BJ (cell line): ENCODE measurements at places on chromosomes 6 and 20.
A peak's percentile ranks its signal among the peaks of the same experiment; 100 is the strongest.

DNA sequence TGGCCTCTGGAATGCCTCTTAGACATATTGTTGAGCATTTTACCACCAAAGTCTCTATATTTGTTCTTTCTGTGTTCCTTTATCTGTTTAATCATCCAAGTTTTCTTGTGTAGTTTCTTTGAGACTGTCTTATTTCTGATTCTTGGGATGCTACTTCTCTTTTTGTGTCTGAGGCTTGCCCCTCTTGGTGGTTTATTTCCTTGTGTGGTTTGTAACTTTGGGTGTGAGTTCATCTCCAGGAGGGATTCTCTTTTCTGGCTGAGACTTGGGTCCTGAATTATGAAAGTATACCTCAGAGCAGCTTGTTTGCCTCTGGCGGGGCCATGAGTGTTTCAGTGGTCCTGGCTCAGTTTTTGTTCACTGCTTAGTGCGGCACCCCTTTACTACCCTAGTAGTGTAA lies 33.9 kb downstream of the PPARD start:
- DNase-seq = no peak

- DNase-seq = no peak
Measured at GRCh38 chr20:45444050-45444449, 25.5 kb upstream of the WFDC2 start.

DNA sequence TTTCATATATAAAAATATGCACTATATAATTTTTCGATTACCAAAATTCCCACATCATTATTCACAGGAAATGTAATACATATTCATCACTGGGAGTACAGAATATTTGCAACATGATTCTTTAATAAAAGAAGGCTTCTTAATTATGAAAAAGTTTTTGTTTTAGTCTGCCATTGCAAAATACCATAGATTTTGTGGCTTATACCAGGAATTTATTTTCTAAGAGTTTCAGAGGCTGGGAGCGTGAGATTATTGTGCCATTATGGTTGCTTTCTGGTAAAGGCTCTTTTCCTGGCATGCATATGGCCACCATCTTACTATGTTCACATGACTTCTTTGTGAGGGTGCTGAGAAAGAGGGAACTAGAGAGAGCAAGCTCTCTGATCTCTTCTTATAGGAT lies 306.9 kb upstream of the ADGRB3 start:
- no peak for DNase-seq

DNA sequence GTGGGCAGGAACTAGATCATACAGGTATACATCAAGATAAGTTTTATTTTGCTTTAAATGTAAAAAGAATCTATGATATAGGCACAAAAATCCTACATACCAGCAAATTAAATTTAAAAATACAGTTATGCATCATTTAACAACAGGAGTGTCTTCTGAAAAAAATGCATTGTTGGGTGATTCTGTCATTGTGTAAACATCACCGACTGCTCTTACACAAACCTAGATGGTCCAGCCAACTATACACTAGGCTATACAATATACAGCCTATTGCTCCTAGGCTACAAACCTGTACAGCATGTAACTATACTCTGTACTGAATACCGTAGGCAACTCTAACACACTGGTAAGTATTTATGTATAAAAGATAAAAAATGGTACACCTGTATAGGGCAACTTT lies 139.4 kb downstream of the RNGTT start:
- no peak for DNase-seq

DNA sequence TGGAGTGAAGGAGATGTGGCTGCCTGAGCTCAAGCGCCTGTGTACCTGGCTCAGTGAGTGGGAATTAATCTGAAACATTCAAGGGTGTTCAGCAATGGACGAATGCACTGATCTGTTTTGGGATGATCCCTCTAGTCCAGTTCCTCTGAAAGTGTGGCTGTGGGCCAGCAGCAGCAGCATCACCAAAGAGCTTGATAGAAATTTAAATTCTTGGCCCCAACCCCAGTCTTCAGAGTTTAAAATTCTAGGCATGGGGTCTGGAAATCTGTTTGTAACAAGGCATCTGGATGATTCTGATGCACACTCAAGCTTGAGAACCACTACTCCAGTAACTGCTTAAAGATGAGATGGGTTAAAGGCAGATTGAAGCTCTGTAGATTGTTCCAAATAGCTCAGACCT lies 59.2 kb downstream of the STMND1 start:
- DNase-seq = no peak

- DNase-seq = no peak
Measured at GRCh38 chr20:37314099-37314498, 24.6 kb downstream of the MANBAL start.

- no peak for DNase-seq
Measured at GRCh38 chr6:133055441-133055966, 185.7 kb upstream of the EYA4 start.

DNA sequence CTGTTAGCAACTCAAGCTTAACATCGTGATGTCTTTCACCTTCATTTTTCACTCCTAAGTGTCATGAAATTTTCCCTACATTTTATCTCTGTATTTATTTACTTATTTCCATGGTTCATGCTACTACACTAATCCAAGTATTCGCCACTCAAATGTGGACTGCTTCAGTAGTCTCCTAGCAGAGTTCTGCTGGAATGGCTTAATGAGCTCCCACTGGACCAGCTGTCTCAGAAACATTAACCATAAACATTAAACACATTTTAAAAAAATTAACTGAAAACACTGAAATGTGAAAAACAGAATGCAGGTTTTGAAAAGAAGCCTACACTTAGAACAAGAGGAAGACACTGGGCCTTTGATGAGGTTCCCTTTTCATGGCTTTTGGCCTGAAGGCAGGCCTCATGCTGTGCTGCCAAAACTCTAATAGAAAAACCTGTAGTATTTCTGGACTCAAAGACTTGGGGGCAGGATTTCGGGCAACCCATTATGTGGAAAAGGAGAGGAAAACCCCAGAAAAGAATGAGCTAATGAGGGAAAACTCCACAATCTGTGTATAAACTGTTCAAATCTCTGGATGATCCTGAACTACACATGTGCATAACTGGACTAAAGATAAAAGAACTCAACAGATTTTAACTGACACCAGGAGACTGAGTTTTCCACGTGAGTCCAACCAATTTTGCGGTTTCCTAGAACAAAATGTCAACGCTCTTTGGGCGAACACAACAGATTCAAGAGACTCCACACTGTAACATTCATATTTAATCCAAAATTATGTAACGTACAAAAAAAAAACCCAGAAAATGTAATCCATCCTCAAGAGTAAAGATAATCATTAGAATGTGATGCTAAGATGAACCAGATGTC lies 33.0 kb downstream of the SAMD3 start:
- DNase-seq = no peak

DNA sequence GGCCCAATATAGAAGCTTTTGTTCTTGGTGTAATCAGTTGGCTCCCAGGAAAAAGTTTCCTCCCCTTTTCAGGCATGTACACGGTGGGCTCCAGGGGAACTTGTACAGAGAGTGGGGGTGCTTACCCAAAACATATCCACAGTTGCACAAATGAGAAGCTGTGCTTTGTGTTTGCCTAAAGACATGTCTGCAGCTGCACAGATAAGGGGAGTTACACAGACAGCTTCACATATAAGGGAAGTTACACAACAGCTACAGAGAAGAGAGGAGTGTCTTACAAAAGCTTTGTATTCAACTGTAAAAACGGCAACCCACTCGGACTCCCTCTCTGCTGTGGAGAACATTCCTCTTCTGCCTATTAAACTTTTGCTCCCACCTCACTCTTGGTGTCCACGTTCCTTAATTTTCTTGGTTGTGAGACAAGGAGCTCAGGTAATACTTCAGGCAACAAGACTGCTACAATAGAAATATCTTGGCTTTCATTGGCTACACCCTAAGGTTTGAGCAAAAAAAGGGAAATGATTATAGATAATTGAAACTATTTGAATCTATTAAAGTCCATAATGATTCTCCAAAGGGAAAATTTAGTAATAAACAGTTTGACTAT lies 7.4 kb upstream of the PNRC1 start:
- DNase-seq = no peak

- no peak for DNase-seq
Measured at GRCh38 chr20:43666376-43667328, at the start of gene MYBL2. MYBL2 (plus strand) TSS chr20:43667114; CDS start chr20:43667284, 170 bp downstream.

DNA sequence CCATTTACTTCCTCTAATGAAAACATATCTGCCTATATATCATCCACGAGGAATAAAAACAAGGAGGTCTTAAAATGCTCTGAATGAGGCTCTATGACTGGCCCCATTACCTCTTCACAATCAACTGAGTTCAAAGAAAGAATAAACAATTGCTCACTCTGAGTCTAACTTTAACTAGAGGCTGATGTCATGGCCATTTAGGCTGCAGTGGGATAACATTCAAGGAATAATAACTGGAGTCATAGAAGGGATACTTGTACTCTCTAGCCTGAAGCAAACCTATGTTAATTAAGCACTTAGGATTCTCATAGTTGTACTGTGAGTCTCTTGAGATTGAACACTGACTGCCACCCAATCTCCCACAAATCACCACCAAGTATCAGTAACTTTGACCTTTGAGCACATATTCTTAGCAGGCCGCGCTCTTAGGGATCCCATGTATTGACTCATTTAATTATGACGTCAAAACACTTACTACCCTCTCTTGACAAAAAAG lies 70.2 kb downstream of the PERP start:
- no peak for DNase-seq

- DNase-seq = no peak
Measured at GRCh38 chr6:85136310-85136709, 313.6 kb upstream of the NT5E start.

GRCh38 chr6:167095888-167096287 lies 27.0 kb upstream of the CCR6 start:
- no peak for DNase-seq

DNA sequence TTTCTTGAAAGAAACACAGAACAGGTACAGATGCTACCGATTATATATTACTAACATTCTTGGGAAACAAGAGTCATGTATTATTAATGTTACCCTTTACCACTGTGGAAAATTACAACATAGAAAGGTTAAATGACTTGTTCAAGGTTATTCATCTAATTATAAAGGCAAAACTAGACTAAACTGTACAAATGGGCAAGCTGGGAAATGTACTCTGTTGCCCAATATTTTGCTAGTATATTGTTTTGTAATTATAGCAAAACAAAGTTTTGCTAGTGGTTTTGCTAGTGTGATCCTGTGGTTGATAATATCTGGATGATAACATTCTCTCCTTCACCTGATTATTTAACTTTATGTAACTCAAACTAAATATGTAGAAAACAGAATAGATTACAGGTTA lies 96.5 kb downstream of the TINAG start:
- DNase-seq = no peak

- DNase-seq = no peak
Measured at GRCh38 chr6:42236682-42237473, 19.2 kb upstream of the MRPS10 start.

GRCh38 chr6:56528412-56528841 lies 114.3 kb downstream of the DST start:
- peak; percentile 90 for DNase-seq

GRCh38 chr6:148288541-148288940 lies 54.1 kb upstream of the SASH1 start:
- no peak for DNase-seq

DNA sequence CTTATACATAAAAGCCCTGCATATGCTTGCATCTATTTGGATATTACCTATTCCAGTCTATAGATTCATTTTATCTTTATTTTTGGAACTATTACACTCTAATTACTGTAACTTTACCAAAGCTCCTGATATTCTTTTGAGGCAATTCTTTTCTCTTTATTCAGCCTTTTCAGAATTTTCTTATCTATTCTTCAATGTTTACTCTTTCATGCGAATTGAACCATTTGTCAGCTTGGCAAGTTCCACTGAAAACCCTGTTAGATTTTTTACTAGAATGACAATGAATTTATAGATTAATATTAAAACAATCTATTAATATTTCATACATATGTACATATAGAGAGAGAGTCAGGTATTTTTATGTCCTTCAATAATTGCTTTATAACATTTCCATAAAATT lies 554 bp upstream of the MEP1A start:
- no peak for DNase-seq

DNA sequence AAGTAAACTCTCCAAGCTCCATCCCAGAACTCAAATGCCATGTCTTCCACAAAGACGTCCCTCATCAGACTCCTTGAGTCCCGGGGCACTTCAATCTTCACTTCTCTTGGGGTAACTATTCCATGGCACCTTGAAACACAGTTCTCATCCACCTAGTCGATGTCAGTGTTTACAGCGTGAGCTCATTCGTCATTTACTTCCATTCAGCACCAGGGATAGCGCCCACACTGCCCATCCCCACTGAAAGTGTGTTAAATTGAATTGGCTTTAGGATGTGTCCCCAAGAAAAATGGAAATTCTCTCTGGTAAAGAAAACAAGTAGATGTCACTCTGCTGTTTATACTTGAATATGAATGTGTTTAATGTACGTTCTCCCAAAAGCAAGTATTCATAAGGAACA lies 31.3 kb downstream of the KCNK15 start:
- no peak for DNase-seq

- DNase-seq = peak; percentile 43
Measured at GRCh38 chr6:16388488-16388887, 150.1 kb downstream of the GMPR start.

GRCh38 chr20:611047-611842 lies 1.1 kb upstream of the TCF15 start:
- DNase-seq = no peak

DNA sequence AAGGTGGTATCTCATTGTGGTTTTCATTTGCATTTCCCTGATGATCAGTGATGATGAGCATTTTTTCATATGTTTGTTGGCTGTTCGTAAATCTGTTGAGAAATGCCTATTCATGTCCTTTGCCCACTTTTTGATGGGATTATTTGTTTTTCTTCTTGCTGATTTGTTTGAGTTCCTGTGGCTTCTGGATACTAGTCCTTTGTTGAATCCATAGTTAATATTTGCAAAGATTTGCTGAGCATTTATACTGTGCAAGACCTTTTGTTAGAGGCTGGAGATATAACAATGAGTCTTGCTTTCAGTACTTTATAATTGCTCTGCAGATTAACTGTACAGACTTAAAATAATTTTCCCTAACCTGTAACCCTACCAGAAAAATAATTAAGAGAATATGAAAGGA lies 35.6 kb downstream of the PDE7B start:
- DNase-seq = no peak

DNA sequence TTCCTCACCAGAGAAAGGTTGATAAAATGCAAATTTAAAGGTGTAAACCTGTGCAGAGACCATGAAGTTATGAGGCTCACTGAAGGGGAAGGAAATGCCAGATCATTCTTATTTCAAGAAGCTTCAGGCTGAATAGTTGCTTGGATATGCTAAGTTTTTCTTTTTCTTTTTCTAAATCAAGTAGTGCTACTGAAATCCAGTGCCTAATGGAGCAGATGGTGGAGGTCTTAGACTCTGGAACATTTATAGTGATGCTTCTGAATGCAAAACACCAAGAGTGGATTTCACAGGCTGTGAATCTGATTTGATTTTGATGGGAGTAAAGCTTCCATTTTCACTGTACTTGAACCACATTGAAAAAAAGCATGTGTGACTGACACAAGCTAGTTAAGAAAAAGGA lies 151.2 kb upstream of the BEND3 start:
- no peak for DNase-seq
